GF-D8 (cell line): ENCODE measurements at places on chromosomes 3 and 15.

- DNase-seq = no peak
Measured at GRCh38 chr3:32780735-32781210, 37.0 kb upstream of the TRIM71 start.

- DNase-seq = no peak
Measured at GRCh38 chr15:60795471-60795870, 316.5 kb upstream of the ICE2 start.

DNA sequence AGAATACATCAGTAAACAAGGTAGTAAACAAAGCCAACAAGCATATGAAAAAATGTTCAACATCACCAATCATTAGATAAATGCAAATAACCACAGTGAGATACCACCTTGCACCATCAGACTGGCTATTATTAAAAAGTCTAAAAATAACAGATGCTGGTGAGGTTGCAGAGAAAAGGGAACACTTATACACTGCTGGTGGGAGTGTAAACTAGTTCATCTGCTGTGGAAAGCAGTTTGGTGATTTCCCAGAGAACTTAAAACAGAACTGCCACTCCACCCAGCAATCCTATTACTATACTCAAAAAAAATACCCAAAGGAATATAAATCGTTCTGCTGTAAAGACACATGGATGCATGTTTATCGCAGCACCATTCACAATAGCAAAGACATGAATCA is 30.3 kb upstream of the ZBTB38 start:
- DNase-seq = no peak

DNA sequence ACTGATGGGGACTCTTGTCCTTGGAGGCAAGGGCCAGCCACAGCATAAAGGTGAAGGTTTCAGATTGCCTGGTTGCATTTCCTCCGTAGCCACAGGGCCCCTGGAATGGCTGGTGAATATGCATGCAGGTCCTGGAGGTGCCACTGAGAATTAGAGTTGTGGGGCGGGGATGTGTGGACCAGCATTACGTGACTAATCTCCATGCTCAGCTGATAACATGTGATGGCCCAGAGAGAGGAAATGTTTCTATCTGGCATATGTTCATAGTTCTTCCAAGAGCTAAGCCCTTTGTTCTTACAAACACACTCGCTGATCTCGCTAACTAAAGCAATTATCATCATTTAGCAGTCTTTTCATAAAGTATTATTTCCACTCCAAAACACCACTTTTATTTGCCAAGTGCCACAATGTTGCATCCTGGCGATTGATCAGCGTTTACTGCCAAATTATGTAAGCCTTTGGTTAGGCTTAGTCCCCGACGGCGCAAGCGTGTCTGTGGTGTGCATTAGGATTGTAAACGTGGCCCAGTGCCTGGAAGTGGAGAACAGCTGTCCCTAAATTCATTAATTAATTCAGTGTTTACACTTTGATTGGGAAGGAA is 55.9 kb downstream of the CGNL1 start:
- no peak for DNase-seq

- DNase-seq = no peak
Measured at GRCh38 chr3:134376786-134377426, 2.7 kb upstream of the AMOTL2 start.

GRCh38 chr3:68964694-68965093 is 32.3 kb upstream of the TAFA4 start:
- no peak for DNase-seq

- no peak for DNase-seq
Measured at GRCh38 chr3:23886311-23886710, 30.5 kb downstream of the NKIRAS1 start.

DNA sequence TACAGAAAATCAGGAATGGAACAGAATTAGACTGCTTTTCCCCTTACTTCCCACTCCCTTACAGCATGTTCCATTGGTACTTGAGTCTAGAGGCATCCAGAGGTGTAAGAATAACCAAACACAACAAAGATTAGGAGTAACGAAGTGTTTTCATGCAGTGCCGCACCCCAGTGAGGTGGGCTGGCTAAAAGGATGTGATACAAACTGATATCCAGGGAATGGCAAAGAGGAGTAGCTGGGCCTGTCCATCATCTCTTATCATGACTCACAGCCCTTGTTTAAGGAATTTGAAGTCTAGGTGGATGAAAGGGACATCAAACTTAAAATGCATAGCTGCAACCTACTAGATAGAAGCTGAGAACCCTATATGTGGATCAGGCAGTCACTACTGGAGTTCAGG is 16.4 kb downstream of the SCG5 start:
- no peak for DNase-seq

- DNase-seq = no peak
Measured at GRCh38 chr15:101406526-101407195, 82.8 kb downstream of the PCSK6 start.

DNA sequence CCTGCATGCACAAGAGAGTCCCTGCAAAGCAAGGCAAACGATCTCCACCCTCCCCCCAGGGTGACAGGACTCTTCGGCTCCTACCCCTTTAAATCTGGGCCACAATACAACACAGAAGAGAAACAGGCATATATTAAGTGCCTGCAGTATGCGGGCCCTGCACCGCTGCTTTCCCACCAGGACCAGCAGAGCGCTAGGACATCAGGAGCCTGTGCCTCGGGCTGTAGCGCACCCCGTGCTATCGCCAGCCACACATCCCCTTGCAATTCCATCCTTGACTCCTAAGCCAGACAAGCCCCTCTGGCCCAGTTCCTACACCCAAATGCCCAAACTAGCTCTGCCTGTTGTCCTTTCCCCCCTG is 4.1 kb downstream of the GALNT15 start:
- no peak for DNase-seq

- DNase-seq = no peak
Measured at GRCh38 chr3:192726385-192726784, 956 bp downstream of the FGF12 start.

DNA sequence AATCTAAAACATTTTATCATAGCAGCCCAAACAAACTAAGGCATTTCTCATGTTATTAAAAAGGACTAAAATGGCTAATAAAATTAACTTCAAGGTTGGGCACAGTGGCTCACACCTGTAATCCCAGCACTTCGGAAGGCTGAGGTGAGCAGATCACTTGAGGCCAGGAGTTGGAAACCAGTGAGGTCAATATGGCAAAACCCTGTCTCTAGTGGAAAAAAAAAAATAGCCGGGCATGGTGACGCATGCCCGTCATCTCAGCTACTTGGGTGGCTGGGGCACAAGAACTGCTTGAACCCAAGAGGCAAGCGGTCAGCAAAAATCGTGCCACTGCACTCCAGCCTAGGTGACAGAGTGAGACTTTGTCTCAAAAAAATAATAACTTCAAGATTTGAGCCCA is 110.2 kb downstream of the NR2E3 start:
- no peak for DNase-seq

- DNase-seq = no peak
Measured at GRCh38 chr15:29695489-29696167, 126.6 kb downstream of the TJP1 start.

DNA sequence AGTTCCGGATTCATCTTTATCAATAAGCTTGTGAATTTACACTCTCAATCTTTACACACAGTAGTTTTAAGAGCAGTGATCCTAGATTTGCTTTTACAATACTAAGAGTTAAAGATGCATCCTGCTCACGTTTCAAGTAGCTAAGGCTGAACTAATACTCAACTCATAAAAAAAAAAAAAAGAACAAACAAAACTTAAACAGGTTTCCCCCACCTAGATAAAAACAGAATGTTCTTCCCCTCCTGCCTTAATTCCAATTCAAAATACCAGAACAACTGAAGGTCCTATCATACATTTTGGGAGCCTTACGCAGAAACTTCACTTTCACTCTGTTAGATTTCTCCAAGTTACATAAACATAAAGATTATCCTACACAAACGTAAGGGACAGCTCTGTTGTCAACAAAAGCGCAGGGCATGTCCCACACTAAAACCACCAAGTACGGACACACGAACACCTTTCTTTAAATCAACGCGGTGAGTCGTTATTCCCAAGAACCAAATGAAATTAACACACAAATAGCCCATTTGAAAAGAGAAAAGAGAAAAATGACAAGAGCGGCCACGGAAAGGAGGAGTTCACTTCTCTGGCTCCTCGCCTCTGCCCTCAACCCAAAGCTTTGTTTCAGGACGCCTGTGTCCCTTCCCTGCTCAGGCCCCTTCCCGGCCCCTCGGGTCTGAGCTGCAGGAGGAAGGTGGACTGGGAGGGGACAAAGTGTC is 941 bp downstream of the CBLB start:
- DNase-seq = no peak

DNA sequence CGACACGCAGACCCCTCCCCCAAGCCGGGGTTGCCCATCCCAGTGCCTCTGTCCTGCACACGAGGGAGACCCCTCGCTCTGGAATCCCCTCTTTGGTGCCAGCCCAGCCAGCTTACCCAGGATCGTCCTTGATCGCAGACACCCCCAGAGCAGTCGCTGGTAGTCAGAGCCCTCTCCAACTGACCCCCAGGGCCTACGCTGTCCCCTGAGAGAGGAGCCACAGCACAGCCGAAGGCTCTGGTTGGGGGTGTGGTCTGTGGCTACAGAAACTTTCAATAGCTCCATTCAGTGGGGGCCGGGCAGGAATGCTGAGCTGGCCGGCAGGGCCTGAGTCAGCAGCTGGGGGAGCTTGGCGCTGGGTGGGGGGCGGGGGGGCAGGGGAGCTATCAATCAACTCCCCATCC is at the start of gene LCTL:
Gene LCTL, minus strand, starts transcription at position 258 of the 404 bp plus-strand sequence. CDS start 633 bp downstream, outside the sequence.
- no peak for DNase-seq

DNA sequence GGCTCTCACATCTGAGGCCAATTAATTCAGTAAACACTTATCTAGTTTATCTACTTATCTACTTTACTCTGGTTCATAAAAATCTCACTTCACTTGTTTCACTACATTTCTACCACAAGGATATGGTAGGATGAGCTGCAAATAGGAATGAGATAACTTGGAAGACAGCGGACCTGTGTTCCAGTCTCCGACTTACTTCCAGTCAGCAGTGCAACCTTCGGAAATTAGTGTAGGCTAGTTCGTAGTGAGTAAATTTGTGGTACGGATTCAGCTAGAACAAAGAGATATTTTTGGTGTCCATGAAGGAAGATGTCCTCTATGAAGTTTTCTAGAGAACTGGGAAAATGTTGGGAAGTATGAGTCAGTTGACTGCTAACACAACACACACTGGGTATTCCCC is 66.3 kb downstream of the TPRG1 start:
- no peak for DNase-seq

- DNase-seq = no peak
Measured at GRCh38 chr15:100831467-100831866, 48.2 kb upstream of the ALDH1A3 start.
